RWPE2 (cell line): ENCODE measurements at places on chromosomes 2 and 18.

- no peak for DNase-seq
Measured at GRCh38 chr2:50641633-50642032, 390.3 kb downstream of the NRXN1 start.

DNA sequence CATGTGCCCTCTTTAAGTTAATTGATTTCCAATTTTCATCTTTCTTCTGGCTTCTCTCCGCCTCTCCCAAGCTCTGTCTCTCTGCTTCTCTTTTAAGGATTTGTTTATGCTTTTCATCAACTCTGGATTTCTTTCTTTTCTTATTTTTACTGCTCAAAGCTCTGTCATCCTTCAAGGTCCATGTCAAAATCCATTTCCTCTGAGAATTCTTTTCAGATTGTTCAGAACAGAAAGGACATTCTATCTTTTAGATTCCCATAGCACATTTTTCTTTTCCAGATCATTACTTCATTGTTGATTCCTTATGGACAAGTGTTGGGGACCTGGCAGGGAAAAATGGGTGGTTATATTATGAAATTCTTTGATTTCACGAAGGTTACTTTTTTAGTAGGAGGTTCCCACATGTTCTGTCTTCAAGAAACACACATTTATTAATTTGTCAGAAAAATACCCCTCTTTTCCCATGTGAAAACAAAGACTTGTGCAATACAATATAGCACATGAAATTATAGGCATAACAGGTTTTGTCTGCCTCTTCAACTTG, 12.3 kb downstream of the PMAIP1 start:
- DNase-seq = no peak

- no peak for DNase-seq
Measured at GRCh38 chr18:28412521-28412920, 235.6 kb upstream of the CDH2 start.

GRCh38 chr18:70506511-70506910, 217.7 kb downstream of the SOCS6 start:
- DNase-seq = no peak

DNA sequence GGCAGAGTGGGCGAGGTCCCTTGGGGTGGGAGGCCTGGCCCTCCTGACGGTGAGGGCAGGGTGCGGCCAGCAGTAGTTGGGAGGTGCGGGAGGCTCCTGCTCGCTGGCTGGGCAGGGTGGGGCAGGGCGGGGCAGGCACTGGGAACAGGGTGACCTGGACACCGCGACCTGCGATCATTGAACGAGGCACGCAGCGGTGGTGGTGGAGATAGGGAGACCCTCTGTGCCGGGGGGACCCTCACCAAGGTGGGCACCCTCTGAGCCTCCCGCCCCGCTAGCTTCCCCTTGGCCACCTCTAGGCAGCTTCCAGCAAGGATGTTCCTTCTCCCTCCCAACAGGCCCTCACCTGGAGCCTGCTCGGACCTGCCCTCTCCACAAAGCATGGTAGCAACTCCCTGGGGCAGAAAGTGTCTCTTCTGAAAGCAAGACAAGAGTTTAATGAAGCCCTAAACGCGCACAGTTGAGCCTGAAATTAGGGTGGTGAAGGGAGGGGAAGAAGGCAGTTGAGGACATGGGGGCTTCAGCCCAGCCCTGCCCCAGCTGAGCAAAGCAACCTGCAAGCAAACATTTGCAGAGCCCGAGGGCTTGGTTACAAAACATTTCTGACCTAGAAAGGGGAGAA, 15.4 kb upstream of the FOSL2 start:
- DNase-seq = no peak

DNA sequence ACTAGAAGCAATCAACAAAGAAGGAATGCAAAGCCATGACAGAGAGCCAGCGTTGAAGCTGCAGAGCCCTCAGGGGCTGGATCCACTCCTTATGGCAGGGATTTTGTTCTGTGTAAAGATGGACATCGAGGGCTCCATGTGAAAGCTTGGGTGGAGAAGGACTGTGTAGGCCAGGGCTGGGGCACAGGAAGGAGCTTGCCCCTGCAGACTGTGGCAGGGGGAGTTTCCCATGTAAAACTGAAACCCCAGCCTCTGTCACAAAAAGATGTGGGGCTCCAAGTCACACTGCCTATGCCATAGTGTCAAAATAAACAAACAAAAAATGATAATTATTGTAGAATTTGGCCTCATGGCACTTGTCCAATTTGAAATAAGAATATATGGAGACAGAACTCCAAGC, 408.7 kb upstream of the HS6ST1 start:
- DNase-seq = no peak

- no peak for DNase-seq
Measured at GRCh38 chr2:149768320-149768799, 180.8 kb upstream of the MMADHC start.

DNA sequence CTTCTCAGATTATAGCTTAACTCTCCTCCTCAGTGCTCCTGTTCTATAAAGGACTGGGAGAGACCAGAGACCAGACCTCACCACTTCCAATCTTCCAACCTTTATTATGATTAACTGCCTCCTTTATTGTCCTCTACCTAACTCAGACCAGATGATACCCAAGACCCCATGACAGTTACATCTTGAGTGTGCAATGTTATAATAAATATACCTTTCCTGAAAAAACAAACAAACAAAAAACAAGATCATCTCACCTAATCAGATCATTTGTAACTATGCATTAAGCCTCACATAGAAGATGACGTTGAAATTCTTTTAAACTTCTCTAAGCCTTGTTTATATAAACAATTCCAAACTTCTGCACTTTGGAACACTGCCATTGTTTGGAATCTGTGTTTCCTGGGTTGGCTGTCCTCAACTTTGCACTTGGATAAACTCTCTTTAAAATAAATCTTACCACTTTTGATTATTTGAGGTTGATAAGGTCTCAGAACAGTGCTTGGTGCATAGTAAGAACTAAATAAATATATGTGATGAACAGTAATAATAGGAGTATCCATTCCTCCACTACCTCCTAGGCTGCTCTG, 342.7 kb downstream of the TDRD15 start:
- DNase-seq = no peak

- peak; percentile 17 for DNase-seq
Measured at GRCh38 chr2:86028766-86029381, 76.8 kb downstream of the POLR1A start.

DNA sequence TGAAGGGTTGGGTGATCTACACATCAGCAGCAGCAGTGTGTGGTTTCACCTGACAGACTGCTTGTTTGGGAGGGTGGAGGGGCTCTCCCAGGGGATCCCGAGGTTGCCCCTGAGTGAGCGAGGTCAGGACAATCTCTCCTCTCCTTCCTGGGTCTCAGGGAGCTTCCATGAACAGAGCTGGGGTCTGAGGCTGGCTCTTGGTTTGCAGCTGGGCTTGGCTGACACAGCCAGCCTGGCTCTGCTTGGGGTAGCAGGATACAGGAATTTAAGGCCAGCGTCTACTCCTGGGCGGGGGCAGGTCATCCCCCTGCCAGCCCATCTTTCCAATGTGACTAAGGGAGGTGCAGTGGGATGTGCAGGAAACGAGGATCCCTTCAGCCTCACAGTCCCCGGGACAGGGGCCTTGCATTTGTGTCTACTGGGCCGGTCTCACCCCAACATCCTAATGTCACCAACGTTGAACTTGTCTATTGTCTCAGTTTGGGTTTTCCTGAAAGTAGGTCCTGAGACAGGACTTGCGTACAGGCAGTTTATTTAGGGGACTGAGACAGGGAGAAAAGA, 262.6 kb upstream of the HDAC4 start:
- no peak for DNase-seq

- no peak for DNase-seq
Measured at GRCh38 chr2:238947243-238947760, 99.4 kb downstream of the TWIST2 start.

GRCh38 chr18:67068608-67069007, 447.9 kb downstream of the DSEL start:
- DNase-seq = no peak

DNA sequence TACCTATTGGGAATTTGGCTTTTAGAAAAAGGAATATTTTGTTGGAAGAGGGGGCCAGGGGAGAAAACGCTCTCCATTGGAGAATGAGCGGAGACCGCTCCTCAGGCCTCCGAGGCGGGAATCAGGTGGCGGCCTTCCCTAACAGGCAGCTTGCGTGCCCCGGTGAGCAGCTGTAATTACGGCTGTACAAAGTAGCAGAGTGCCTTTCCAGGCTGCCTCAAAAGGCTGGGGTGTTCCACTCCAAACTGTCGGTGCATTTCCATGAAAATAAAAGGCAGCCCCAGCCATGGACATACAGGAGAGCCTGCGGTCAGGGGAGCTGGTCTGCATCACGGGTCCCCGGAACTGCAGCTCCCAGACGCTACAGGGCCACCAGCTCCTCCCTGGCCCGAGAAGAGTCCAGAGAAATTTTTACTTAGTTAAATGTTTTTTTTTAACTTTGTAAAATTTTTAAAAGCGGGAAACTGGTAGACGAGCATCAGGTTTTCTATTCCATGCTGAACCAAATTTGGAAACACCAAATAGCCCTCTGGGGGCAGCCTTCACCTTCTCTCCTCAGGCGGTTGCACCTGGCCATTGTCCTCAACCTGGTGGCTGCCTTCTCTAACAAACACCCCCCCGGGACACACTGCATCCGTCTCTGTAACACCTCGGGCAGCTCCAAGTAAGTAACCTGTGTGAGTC, 209.3 kb upstream of the SALL3 start:
- DNase-seq = no peak

- DNase-seq = no peak
Measured at GRCh38 chr2:54041135-54041534, 70.3 kb upstream of the PSME4 start.

DNA sequence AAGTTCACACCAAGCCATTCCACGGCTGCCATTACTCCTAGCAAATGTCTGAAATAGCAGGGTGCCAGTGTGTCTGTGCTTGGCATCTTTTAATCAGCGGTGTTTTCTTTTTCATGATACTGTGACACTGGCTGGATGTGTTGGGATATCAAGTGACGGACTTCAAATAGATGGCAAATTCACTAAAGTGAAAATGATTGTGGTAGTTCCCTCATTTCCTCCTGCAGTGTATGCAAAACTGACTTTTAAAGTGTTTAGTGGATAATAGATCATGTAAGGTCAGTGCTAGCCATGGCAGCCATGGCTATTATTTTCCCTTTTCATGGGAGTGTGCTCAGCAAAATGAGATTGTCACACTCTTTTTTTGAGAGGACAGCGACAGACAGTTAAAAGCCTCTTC, 261.5 kb upstream of the SIX3 start:
- DNase-seq = no peak

DNA sequence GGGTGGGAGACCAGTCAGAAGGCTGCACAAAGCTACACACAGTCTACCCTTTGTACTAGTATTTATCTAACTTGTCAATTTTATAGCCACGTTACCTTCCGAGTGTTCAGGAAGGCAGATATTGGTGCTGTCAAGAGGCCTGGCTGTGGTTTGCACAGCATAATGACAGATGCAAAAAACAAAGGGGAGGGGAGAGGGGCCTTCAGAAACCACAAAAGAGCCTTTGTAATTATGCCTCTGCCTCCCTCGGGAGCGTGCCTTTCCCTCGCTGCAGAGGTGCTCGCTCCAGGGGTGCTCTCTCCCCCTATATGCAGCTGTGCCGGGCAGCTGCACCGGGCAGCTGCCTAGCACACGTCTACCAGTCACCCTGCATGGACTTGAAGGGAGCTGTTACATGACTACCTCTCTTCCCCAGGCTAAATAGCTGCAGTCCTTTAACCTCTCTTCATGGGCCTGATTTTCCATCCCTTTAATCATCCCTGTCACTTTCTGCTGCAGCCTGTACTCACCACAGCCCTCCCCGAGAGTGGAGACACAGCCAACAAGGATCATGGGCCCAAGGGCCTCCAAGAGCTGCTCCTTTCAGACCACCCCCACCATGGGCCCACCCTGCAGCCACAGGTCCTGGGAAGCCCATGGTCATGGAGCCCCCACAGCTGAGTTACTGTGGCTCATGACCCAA, 168.4 kb upstream of the PKDCC start:
- DNase-seq = no peak

DNA sequence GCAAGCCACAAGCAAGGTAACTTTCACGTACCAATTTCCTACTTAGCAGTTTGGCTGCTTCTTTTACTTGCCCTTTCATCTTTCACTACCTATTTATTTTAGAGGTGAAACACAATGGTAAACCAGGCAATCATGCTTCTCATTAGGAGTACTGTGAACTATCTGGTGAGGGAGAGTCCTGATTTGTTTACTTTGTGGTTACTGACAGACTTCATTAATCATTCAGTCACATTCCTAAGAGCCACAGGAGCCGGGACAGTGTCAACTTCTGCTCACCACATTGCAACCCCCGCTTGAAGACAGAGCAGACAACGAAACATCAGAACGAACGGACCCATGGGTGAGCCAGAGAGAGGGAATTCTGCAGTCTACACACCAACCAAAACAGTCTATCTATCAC, 28.8 kb downstream of the TUBB6 start:
- DNase-seq = no peak

- DNase-seq = no peak
Measured at GRCh38 chr18:57447154-57447621, 12.0 kb downstream of the ONECUT2 start.

DNA sequence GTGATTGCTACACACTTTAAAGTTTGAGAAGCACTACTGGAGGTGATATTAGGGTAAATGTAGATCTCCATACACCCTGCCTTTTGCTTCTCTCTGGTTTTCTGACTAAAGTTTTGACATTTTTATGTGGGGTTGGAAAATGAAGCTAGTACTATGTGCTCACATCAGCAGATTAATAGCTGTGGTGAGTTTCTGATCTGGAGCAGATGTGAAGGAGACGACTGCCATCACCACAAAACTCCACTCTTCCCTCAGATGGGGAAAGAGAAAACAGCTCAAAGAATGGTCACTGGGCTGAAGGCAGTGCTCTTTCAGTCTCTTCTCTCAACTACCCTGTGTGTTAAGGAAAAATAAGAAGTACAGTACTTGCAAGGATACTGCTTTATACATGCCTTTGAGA, 37.2 kb downstream of the PLEKHA3 start:
- DNase-seq = no peak
